ENCODE measurements at places on chromosomes 4 and X.

DNA sequence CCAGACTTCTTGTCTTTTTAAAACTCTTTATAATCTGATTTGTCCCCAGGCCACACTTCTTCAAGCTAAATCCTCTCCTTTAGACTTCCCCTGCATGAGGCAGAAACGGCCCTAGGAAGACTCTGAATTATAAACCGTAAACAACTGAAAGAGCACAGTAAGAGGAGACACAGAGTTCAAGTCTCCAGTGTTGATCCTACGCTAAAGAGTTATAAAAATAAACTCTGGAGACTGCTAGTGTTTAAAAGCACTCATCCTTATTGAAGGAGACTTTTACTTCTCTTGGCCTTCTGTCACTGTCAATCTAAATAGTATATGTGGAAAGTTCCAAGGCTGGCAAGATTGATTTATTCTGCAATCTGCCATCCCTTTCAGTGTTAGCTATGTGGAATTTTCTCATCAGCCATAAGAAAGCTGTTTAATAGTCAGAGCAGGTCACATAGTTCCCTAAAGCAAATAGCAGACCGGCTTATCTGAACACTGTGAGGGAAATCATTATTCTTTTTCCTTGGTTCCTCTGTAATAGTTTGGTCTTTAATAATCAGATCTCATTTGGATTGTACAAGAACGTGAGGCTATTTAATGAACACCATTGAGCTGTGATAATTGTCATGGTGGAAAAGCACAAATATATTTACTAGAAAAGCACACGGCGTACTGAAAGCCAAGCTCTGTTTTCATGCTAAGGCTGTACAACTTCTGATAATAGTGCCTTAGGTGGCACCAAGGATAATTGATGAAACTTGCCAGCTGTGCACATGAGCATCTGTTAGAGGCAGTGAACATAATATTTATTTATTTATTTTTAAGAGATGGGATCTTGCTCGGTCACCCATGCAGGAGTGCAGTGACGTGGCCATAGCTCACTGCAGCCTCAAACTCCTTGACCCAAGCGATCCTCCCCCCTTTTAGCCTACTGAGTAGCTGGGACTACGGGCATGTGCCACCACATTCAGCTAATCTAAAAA lies 157.7 kb downstream of the CEP135 start:
- DNase-seq, result no peak

GRCh38 chrX:129653181-129653970 lies 1.4 kb downstream of the APLN start:
- DNase-seq, result peak; percentile 40

DNA sequence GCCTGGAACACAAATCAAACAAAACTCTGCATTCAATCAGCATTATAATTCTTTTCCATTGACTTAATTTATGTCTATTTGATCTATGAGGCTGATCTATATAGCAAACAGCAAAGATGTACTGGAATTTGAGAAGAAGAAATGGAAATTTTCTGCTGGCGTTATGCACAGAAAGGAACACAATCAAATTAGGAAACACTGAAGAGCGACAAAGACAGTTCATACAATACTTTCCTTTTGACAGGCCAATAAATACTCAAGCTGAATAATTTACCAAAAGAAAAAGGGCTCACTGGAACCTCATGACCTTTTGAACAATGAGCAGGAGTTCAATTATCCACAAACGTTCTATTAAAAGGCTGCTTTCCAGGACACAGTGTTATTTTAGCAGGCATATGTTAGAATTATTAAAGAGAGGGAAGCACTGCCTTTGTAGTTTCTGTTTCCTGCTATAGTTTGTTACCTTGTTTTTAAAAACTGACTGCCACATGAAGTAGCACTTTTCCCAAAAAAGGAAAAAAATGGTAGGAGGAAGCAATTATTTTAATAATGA lies 8.1 kb downstream of the PDHA2 start:
- DNase-seq, result no peak

DNA sequence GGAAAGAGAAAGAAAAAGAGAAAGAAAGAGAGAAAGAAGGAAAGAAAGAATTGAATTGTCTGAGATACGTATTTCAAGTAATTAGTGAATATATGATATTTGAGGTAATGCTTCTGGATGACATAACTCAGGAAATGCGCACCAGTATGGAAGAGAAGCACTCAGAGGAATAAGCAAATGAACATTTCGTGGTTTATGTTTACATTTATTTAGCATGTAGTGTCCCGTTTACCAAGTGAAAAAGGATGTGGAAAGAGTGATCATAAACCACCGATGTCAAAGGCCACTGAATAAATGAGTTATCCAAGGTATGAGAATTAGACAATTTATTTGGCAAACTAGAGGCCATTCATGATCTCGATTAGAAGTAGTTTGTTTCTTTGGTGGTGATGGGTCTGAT lies 200.4 kb downstream of the ARAP2 start:
- DNase-seq, result no peak

DNA sequence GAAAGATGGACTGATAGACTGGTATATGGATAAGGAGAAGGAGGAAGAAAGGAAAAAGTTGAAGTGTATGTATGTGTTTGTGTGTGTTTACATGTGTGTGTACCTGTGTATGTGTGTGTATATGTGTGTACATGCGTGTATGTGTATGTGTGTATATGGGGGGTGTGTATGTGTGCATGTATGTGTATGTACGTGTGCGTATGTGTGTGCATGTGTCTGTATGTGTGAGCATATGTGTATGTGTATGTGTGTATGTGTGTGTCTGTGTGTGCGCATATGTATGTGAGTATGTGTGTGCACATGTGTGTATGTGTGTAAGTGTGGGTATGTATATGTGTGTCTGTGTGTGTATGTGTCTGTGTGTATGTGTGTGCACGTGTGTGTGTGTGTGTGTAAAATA lies 101.5 kb upstream of the KLHL13 start:
- no peak for DNase-seq

DNA sequence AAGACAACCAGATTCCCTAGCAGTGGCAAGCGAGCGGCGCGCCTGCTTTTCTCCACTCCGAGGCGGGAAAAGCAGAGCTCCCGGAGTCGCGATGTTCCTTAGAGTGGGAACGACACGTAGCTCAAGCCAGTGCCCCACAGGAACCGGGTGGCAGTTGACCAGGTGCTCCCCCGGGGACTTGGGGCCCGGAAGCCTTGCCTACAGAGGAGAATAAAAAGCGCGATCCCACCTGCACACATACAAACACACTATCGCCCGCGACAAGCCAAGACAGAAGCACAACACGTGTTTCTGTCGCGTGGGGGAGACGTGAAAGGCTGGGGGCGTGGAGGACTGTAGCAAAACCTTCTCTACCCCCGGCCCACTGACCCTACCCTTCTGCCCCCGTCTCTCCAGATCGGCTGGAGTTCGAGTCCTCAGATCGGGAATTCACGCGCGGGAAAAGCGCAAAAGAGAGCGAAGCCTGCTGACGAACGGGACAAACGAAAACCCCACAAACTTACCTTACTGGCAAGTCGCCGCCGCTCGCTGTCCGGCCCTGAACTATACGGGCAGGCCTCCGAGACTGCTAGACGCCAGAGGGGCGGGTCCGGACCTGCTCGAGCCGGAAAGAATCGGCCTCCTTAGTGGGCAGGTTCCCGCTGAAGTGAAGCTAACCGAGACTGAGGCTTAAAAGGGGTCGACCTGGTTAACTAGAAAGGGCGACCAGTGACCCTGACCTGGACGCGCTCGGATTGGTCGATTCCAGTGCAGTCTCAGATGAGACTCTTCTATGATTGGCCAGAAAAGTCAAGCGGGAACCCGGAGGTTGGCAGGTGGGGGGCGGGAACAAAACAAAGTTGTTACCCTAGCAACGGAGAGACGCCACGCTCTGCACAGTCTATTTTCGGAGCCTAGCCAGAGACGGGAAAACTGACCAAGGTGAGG lies at the start of the genes DNAAF6 and NUP62CL:
Gene DNAAF6 (plus strand): TSS at position 842 of the 927 bp plus-strand sequence. CDS start 6,265 bp downstream, outside the sequence.
Gene NUP62CL (minus strand): TSS at position 664 of the 927 bp plus-strand sequence. CDS start 31,287 bp downstream, outside the sequence.
- DNase-seq, result no peak

- DNase-seq, result peak; percentile 86
Observed at GRCh38 chr4:128517739-128518510, 230.3 kb upstream of the PGRMC2 start.

DNA sequence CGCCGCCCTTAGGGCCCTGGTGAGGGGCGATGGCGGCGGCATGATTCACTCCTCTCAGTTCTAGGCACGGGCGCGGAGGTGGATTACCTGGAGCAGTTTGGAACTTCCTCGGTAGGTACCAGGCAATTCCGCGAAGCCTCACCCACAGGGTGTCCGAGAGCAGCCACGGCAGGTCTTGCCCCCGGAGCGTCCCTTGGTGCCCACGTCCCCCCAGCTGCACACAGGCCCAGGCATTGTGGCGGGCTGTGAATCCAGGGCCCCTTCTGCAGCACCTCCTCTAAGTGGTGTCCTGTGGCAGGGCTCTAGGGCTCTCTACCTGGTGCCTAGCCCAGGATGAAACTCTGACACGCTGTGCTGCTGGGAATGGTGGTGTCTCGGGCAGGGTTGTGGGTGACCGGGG lies 13.9 kb downstream of the TACC3 start:
- DNase-seq, result no peak

GRCh38 chrX:70172221-70172620 lies 5.1 kb upstream of the DGAT2L6 start:
- no peak for DNase-seq

- no peak for DNase-seq
Observed at GRCh38 chr4:143393195-143393594, 56.5 kb downstream of the GAB1 start.

GRCh38 chr4:78601013-78601412 lies 49.4 kb downstream of the ANXA3 start:
- DNase-seq, result no peak

DNA sequence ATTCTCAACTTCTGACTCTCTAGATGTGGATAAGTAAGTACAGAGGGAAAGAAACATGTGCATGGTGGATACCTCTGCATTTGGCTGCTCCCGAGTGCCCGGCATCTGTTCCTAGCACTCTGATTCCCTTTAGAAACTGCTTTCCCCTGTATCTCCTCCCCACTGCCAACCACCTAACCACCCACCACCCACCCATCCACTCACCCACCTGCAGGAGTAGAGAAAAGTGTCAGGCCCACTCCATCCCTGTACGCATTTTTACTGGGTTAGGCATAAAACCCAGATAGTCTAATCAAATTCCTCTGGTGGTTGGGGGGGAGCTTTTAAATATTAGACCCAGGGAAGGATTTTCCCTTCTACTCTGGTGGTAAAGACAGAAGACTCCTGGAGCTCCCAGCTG lies 63.0 kb downstream of the TMEM154 start:
- DNase-seq, result no peak

DNA sequence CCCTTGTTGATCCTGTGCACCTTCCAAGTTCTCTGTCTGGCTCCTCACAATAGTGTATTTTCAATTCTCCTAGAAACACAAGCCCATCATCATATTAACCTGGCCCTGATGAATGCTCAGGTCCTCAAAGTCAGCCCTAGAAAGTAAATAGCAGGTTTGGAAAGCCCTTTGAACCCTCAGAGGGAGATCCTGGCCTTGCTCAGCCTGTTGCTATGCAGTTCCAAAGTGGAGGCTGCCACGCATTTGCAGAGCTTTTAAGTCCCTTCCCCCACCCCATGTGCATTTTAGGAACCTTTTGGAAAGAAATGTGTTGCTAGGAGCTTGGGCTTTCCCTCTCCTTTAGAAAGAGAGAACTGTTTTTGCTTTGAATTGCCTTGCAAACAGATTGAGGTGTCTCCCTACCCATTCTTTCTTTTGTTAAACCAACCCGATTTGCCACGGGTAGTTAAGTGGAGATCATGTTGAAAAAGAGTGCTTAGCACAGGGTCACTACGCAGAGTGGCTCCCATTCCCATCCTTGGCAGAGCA lies 12.2 kb downstream of the MAMLD1 start:
- no peak for DNase-seq

- peak; percentile 37 for DNase-seq
Observed at GRCh38 chr4:113384600-113384999, 335.1 kb downstream of the ANK2 start.

GRCh38 chr4:4424499-4425115 lies 37.7 kb downstream of the NSG1 start:
- DNase-seq, result no peak

GRCh38 chr4:62070291-62070852 lies 870.2 kb downstream of the ADGRL3 start:
- DNase-seq, result no peak

- no peak for DNase-seq
Observed at GRCh38 chr4:127417885-127418535, 214.7 kb upstream of the INTU start.

DNA sequence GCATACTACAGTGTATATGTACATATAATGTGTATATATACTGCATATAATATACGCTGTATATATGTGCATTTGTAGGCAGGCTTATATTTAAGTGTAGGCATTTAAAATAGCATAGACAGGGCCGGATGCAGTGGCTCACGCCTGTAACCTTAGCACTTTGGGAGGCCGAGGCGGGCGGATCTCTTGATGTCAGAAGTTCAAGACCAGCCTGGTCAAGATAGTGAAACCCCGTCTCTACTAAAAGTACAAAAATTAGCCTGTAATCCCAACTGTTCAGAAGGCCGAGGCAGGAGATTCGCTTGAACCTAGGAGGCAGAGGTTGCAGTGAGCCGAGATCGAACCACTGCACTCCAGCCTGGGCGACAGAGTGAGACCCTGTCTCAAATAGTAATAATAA lies 78.4 kb downstream of the JAKMIP1 start:
- DNase-seq, result no peak

GRCh38 chrX:9948406-9948805 lies 18.8 kb upstream of the CLDN34 start:
- DNase-seq, result no peak

- DNase-seq, result no peak
Observed at GRCh38 chr4:8877780-8878040, 6.1 kb upstream of the HMX1 start.

- DNase-seq, result no peak
Observed at GRCh38 chrX:1336331-1336943, at the start of gene IL3RA. Gene IL3RA, plus strand, starts transcription at chrX:1336785. Its CDS starts 4,981 bp downstream, at chrX:1341766.

DNA sequence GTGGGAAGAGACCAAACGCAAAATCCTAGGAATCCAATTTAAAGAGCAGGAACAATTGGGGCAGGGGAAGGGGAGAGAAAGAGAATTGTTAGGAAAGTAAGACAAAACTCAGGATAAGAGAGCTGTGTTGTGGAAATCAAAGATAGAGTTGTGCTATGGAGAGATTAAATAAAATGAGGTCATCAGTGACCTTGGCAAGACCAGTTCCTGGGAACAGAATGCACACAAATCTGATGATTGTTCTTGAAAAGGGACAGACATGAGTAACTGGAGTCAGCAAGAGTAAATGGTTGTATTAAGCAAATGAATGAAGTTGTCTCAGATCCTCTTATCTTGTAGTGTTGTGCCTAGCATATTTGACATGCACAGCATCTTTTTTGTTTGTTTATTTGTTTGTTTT lies 267.4 kb downstream of the IL1RAPL1 start:
- no peak for DNase-seq
